ENCODE measurements at places on chromosomes 1 and 21.

GRCh38 chr1:47883963-47884362, 113.2 kb downstream of the TRABD2B start:
- DNase-seq, result no peak

GRCh38 chr1:63799820-63800219, 26.0 kb downstream of the ROR1 start:
- no peak for DNase-seq

DNA sequence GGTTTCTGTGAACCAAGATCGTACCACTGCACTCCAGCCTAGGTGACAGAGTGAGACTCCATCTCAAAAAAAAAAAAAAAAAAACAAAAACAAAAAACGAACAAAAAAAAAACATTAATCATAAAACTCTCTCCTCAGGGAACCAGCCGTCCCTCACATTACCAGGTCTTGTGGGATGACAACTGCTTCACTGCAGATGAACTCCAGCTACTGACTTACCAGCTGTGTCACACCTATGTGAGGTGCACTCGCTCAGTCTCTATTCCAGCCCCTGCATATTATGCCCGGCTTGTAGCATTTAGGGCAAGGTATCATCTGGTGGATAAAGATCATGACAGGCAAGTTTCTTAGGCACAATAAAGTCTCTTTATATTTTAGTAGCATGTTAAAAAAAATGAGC, 32.3 kb upstream of the AGO1 start:
- DNase-seq, result no peak

GRCh38 chr1:182681568-182681912, 2.8 kb downstream of the RGS8 start:
- DNase-seq, result no peak

- DNase-seq, result no peak
Measured at GRCh38 chr1:47755101-47755990, 241.8 kb downstream of the TRABD2B start.

DNA sequence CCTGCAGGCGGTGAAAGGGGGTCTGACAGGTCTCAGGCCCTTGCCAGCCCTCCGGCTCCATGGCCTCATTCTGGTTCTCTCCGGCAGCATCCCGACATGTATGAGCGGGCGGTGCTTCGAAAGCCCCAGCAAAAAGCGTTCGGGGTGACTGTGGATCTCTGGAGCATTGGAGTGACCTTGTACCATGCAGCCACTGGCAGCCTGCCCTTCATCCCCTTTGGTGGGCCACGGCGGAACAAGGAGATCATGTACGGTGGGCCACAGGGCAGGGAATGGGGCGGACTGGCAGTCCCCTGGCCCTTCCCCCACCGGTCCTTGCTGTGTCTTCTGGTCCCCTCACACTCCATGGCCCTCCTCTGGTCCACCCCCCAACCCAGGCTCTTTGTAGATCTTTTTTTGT, 6.3 kb downstream of the IKBKE start:
- no peak for DNase-seq

DNA sequence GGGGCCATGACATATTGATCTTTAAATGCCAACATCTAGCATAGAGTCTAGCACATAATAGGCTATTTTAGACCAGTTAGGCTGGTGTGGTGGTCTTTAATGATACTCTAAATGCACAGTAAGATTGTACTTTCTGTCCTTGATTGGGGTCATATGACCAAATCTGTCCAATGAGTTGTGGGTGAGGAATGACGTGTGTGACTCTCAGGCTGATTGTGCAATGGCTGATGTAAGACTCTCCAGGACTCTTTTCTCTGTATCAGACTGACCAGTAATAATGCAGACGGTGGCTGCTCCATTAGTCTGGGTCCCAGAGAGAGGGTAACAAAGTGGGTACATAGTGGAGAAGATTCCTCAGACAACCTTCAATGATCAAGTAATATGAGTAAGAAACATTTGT, 541.6 kb upstream of the CAMK1G start:
- no peak for DNase-seq

- DNase-seq, result no peak
Measured at GRCh38 chr1:161481624-161482392, 23.4 kb upstream of the FCGR2A start.

DNA sequence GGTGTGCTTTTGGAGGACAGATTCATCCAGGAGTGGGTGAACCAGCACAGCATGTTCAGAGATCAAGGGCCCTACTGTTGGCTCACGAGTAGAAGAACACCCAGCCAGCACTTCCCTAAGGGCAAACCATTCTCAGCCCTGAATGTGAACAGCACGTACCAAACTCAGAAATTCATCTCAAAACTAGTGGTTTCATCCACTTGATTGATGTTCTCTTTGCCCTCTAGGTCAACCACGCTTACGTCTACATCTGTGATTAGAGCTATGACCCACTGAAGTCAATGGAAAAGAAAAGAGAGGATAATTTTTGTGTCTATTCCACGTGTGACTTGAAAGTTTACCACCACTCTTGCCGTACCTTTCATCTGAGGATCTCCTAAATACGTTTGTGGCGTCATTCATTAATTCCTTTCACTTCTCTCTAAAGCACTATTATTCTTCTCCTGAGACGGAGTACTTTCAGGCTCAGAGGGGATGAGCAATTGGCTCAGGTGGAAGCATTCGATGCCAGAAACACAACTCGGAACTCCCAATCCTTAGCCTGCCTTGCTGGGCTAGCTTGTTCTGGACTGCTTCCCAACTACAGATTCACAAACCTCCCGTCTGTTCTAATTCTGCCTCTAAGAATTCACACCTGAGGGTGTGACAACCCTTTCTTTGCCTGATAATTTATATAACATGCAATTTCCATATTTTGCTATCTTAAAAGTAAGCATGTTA, 57.3 kb upstream of the HIVEP3 start:
- no peak for DNase-seq

DNA sequence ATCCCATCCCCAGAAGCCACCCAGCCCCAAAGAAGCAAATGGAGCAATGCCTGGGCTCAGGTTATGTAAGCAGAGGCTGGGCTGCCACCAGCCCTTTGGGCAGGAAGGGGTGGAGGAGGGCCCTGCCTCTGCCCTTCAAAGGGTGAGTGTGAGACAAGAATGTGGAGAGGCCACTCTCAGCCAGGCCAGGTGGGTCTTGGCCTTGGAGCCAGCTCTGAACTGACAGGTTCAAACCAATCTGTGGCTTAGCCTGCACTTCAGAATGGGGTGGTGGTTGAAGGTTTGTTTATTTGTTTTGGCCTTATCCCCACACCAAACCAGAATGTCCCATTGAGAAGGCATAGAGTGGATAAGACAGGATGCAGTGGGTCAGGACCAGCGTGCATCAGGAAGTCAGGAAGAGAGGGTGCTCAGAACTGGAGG, 29.8 kb downstream of the C1orf116 start:
- no peak for DNase-seq

- DNase-seq, result no peak
Measured at GRCh38 chr1:24047110-24047477, 64.8 kb downstream of the MYOM3 start.

DNA sequence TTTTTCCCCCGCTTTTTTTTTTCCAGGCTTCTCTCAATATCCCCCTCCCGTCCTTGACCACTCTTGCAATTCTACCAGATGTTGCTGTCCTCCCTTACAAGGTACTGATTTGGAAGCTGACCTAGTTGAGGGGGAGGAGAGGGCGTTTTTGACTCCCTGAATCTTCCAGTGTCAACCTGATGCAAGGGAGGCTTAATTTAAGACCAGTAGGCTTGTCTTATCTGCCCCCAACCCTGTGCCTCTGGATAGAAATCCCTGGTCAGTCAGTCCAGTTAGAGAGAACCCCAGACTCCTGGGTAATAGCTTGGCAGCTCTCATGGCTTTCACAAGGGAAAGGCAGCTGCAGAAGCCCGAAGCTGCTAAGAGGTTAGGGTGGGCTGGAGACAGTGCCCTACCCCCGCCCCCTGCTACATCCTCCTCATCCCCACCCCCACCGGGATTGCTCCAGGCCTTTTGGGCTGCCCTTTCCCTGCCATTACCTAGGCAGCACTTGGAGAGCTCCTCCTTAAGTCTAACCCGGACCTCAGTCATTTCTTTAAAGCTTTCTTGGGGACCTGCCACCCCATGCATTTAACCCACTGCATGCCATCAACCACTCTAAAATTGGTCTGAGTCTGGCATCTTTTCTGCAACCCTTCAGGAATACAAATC, 3.6 kb downstream of the ACKR1 start:
- DNase-seq, result no peak

DNA sequence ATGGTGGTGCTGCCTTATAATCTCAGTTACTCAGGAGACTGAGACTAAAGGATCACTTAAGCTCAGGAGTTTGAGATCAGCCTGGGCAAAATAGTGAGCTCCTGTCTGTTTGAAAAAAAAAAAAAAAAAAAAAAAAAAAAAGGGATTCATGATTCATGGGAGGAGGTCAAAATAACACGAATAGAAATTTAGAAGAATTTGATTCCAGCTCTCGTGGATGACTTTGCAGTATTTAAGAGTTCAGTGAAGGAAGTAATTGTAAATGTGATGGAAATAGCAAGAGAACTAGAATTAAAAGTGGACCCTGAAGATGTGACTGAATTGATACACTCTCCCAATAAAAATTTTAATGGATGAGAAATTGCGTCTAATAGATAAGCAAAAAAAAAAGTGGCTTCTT, 15.8 kb downstream of the AUNIP start:
- no peak for DNase-seq

GRCh38 chr1:91616712-91617111, 116.1 kb downstream of the CDC7 start:
- no peak for DNase-seq

GRCh38 chr1:210728437-210729149, 399.9 kb downstream of the HHAT start:
- no peak for DNase-seq

DNA sequence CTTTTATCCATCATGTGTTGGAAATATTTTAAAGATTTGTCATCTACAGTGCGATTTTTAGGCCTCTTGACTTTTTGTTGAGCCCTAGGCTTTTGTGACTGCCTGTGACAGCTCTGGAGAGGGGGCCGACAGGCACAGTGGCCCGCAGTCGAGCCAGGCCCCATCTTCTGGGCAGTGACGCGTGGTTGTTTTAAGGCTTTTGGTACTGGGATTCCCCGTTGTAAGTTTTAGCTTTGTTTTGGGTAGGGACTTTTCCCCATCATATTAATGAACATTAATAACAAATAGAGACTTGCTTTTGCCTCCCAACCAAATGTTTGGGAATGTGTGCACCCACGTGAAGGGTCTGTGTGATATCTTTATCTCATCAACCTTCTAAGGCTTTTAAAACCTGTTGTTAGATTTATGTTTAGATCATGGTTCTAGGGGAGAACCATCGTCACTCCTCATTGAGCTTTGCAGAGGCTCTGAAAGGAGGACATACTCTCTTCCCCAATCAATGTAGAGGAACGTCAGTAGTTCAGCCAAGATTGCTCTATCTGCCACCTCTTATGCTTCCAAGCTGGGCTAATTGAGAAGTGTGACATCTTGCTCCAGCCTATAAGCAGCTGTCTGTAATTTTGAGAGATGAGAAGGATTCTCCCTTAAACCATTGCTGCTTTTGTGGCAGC, 34.6 kb downstream of the MAPKAPK2 start:
- no peak for DNase-seq

DNA sequence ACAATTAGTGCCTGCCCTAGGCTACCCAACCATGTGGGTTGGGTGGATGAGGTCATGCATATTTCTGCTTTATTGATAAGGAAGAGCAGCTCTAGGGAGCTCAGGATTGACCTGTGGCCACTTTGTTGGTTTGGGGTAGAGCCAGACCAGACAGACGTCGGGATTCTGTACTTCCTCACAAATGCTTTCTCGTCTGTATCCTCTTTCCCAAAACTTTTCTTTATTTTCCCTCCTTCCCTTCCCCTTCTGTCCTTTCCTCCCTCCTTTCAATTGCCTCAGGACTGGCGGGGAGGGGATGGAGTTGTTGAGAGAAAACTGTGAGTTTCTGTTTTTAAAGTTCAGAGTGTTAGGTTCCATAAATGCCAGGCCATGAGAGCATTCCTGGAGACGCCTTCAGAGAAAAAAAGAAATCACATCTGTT, 68.0 kb downstream of the UCK2 start:
- no peak for DNase-seq

GRCh38 chr21:28410256-28410655, 582.4 kb downstream of the LTN1 start:
- no peak for DNase-seq

DNA sequence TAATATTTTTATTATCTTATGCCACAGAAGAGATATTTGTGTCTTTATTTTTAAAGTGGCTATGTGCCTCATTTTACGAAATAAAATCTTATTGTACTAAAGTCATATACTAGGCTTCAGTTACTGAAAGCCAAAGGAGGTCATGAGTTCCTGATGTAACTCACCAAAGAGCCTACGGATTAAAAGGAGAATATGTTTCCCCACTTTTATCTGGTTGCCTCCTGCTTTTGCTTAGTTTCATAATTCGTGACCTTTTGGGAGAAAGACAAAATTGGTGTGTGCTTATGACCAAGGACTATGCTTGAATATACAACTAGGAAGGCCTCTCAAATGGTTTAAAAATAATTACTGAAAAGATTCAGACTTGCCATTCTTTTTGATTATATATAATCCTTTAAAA, 18.2 kb upstream of the AHCTF1 start:
- no peak for DNase-seq

- no peak for DNase-seq
Measured at GRCh38 chr1:145994391-145995120, 1.8 kb downstream of the TXNIP start.

- DNase-seq, result no peak
Measured at GRCh38 chr1:190029441-190029840, 448.2 kb downstream of the BRINP3 start.

- DNase-seq, result no peak
Measured at GRCh38 chr21:33505833-33506232, 14.3 kb upstream of the DNAJC28 start.

DNA sequence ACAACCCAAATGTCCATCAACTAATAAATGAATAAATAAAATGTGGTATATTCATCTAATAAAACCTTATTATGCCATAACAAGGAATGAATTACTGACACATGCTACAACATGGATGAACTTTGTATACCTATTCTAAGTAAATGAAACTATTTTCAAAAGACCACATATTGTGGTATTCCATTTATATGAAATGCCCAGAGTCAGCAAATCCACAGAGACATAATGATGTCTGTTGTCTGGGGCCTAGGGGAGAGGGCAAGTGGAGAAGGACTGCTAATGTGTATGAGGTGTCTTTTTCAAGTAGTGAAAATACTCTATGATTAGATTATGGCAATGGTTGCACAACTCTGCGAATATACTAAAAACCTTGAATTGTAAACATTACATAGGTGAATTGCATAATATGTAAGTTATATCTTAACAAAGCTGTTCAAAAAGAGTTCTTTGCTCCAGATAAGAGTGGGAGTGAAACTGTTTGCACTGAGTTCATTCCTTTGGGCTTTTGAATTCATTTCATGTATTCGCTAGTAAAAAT, 464.2 kb downstream of the NUF2 start:
- no peak for DNase-seq

- DNase-seq, result no peak
Measured at GRCh38 chr1:186841599-186841998, 12.8 kb downstream of the PLA2G4A start.

GRCh38 chr1:43947874-43948437, 1.2 kb downstream of the IPO13 start:
- DNase-seq, result no peak
